ENCODE measurements at places on chromosomes 6 and 20. TPM values are rescaled to one million over a fixed set of nuclear protein-coding genes. Genes with fewer than 3 reads are reported as not detected.

PDYN gene
- not detected for total RNA-seq

GRCh38 chr6:15176816-15177370, 69.0 kb upstream of the JARID2 start:
- no peak for DNase-seq

- peak; percentile 90 for DNase-seq
Observed at GRCh38 chr6:109255946-109256640, 126.2 kb downstream of the CD164 start.

- no peak for DNase-seq
Observed at GRCh38 chr6:10695086-10695657, 400 bp downstream of the PAK1IP1 start.

NKX2-4 gene
- not detected for total RNA-seq
